ENCODE measurements at places on chromosomes 7 and 10.

GRCh38 chr7:25889765-25890164 is 262.2 kb upstream of the NFE2L3 start:
- DNase-seq = no peak

DNA sequence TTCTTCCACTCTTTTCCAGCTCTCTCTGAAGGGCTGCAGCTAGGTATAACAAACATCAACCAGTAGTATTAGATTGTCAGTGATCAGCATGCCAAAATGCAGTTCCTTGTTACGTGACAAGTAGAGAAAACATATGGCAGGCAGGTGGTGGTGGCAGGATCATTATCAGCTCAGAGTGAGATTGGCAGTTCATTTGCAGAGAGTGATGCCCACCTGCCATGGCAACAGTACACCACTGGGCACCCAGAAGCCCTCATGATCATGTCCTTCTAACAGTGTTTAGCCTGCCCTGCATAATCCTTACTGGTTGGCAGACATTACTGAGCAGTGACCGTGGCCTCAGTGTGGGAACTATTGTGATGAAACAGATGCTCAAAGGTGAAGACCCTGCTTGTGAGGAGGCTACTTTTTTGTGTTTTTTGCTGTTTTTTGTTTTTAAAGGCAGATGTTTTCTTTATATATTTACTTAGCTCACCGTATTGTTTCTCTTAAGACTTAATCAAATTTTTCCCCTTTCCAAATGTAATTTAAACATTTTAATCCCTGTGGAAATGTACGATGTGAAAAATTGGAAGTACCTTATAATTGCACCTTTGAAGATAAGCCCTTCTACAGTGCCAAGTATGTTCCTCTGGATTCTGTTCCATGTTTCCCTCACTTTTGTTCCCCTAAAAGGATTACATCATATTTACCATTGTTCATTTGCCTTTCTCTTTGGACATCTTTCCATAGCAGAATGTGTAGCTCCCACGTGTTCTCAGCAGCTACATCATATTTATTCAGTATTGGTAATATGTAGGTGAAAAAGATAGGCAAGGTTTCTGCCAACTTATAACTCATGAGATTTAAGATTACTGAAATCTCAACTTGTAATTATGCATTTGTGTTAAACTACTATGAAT is 179.6 kb downstream of the SND1 start:
- no peak for DNase-seq

DNA sequence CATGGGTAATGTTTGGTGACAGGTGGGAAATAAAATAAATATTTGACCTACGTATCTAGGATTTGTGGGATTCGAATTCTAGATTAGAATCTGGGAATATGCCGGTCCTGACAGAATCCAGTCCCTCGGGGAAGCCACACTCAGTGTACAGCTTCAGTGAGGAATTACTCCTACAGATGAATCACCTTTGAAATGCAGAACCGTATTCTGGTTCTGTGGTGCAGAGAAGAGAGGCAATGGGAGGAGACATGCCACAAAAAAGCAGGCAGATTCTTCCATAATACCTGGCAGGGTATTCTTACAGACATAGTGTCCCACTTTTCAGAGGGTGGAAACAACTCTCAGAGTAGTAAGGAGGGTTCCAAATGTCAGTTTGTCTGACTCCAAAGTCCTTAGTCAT is 286.9 kb downstream of the SORCS1 start:
- DNase-seq = no peak

DNA sequence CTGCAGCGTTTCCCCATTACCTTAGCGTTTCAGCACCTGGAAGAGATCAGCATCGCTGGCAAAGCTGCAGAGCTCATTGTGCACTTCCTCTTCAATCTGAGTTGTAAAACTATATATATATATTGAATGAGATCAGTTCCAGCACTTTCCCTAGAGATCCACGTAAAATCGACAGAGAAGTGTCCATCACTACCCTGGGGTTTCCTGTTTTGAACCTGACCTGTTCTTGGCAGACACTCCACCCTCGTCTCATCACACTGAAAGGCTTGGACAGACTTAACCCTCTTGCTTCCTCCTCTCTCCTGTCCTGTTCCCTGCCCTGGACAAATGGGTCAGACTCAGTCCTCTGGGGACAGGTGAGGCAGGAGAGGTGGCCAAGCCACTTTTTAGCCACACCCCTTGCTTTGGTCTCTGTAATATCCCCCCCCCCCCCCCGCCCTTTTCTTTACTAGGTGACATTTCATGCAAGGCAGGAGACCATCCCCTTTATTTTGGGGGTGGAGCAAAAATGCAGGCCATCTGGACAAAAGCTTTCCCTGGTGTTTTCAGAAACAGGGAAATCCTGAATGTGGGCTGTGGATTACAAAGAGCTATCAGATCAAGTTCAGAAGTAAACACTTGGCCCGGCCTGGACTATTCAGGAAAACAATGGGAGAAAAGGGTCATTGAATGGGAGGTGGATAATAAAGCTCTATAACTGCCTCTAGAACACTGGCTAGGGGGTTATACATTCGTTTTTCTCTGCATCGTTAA is 83.7 kb upstream of the KDM7A start:
- no peak for DNase-seq

DNA sequence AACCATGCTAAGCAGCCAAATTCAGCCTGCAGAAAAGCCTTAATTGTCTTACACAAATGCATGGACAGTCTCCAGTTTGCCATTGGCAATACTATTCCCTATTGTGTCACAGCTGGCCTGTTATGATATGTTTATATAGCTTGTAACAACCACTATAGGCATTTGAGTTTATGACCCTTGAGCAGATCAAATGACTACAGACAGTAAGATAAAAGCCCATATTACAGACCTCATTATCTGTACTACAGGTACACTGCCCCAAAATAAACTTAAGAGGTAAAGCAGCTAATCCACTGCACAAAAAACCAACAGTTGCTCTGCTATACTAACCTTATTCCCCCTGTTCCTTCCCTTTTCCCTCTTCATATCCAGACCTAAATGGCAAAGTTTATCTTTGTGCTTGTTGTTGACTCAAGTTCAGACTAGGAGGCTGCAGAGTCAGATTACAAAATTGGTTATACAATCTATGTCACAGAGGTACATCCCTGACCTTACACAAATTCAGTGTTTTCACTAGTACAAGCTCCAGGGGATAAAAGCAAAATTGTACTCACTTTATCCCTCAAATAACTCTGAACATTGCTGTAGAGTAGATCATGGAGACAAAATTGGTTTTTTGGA is 218.4 kb downstream of the GRM8 start:
- no peak for DNase-seq

GRCh38 chr7:141071855-141072547 is 1.9 kb upstream of the TMEM178B start:
- no peak for DNase-seq

DNA sequence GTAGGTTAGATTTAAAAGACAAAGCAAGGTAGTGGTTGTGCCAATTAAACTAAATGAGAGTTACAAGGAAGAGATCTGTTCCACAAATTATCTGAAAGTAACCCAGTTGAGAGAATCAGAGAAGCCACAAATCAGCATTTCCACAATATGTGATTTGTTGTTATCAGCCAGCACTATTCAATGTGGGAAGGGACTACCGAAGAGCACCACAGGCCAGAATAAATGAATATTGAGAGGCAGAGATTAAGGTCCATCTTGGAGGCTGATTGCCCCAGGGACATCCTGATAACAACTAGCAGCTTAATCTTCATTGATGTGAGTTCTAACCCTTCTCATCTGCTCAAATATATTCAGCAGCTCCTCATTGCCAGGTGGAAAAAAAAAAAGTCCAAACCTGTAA is 367.6 kb downstream of the MALRD1 start:
- no peak for DNase-seq

GRCh38 chr7:151665368-151665767 is 145.7 kb upstream of the RHEB start:
- DNase-seq = no peak

- DNase-seq = no peak
Observed at GRCh38 chr10:6460861-6461409, 119.1 kb downstream of the PRKCQ start.

GRCh38 chr7:110650328-110650727 is 440.6 kb upstream of the LRRN3 start:
- DNase-seq = no peak

DNA sequence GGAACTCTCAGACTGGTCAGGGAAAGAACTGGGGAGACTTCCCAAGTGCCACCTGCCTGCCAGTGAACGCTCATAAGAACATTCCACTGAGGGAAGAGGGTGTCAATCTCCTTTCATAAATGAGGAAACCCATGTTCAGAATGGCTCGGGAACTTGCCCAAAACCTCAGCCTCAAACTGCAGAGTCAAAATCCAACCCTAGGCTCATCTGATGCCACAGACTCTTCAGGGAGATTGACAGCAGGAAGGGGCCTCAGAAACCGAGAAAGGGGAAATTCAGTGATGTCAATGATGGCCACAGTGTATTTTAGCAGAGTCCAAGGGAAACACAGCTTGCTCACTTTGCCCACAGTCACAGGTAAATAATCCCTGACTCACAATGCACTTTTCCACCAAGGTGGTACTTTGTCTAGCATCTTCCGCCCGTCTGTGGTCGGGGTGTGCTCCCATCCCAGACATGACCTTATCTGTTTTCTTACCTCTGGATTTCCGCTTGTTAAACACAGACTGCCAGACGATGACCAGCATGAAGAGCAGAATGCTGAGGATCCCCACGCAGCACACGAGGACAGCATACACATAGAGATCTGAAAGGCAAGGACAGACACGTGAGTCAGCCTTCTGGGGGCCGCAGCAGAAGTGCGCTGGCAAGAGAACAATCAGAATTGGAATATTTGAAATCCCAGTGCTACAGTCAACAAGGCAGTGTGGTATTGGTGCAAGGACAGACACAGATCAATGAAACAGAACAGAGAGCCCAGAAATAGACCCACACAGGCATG is 38.4 kb downstream of the VSTM4 start:
- no peak for DNase-seq

DNA sequence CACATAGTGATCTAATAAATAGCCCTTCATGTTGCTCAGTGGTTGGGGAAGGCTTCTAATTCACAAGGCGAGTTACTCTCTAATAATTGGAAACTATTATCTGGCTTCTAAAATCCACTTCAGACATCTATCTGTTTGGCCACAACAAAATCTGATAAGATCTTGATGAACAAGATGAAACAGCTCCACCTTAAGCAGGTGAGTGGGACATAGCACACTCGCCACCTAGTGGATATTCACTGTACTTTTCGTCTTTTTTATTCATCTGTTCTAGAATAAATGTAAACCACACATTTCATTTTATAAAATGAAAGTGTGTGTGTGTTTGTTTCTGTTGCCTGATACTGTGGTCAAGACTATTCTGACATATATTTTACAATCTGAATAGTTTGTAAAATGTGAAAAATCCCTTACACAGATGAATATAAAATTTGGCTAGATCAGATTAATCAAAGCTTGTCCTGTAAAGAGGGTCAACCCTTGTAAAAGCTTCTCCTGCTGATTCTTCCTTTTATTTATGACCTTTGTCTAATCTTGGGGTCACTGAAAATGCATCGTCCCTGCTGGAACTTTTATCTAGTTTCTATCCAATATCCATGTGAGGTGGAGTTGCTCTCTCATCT is 26.5 kb upstream of the CNTNAP2 start:
- DNase-seq = no peak

- no peak for DNase-seq
Observed at GRCh38 chr10:122044045-122044661, 55.2 kb downstream of the TACC2 start.

- no peak for DNase-seq
Observed at GRCh38 chr10:121070275-121071070, 219.3 kb downstream of the WDR11 start.

DNA sequence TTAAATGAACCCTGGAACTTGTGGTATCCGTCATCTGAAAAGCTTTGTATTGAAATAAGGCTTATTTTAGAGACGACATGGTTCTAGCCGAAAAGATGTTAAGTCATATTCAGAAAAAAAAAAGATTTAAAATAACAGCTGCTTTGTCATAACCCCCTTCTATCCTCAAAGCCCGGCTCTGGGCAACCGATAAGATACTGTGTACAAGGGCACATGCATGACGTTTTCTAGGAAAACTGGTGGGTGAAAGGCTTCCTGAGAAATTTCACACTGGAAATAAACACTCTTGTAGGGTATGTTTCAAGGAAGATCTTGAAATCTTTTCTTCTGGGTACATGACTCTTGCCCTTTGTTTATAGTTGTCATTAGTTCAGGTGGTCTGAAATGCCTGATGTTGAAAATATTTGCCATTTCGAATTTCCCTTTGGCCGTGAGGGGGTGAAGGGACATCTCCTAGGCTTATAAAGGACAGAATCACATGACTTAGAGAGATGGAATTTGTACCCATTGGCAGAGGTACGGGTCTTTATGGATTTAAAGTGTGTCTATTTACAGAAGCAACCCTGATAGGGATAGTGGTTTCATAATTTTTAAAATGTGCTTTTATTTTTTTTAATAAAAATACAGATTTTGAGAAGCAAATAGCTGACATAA is 232.5 kb downstream of the PTEN start:
- DNase-seq = no peak

- no peak for DNase-seq
Observed at GRCh38 chr10:78436706-78437406, 403.2 kb downstream of the RPS24 start.

DNA sequence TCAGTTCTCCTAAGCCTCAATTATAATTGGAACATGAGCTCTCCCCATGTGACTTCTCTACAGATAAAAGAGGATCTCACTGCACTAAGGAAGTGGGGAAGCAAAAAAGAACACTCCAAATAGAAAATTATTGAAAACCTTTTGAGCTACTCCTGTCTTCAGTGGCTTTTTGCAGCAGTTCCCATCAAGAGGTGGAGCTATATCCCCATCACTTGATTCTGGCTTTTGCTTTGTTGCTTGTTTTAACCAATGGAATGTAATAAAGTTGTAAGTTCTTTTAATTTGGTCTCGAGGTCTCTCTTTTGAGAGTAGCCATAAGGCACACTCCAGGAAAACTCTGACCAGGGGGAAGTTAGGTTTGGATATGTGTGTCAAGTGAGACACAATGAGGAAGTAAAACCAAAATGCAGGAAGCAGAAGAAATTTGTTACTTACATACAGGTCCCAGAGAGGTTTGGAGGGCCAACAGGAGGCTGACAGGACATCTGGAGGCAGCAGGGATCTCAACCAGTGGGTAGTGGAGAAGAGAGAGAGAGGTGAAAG is 569.4 kb downstream of the HTR7 start:
- DNase-seq = no peak

DNA sequence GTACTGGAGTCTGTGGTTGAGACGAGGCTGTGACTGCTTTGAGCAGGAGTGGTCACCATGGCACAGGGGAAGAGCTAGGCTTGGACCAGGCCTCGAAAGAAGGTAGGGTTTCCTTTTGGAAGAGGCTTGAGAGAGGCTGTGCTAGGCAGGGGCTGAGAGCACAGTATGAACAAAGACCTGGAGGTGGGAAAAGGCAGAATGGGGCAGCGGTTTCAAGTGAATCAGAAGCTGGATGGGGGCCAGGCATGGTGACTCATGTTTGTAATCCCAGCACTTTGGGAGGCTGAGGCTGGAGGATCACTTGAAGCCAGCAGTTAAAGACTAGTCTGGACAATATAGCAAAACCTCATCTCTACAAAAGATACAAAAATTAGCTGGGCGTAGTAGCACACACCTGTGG is 65.9 kb downstream of the CLIP2 start:
- DNase-seq = no peak

Data from activated T-helper 1 cell treated with anti-CD3 and anti-CD28 coated beads, Interleukin-2, amount 50 U/mL, for 16 hours (primary cell).